ENCODE measurements at places on chromosomes 16 and 17.

GRCh38 chr17:77163001-77163400, 22.2 kb downstream of the SEC14L1 start:
- DNase-seq: no peak

DNA sequence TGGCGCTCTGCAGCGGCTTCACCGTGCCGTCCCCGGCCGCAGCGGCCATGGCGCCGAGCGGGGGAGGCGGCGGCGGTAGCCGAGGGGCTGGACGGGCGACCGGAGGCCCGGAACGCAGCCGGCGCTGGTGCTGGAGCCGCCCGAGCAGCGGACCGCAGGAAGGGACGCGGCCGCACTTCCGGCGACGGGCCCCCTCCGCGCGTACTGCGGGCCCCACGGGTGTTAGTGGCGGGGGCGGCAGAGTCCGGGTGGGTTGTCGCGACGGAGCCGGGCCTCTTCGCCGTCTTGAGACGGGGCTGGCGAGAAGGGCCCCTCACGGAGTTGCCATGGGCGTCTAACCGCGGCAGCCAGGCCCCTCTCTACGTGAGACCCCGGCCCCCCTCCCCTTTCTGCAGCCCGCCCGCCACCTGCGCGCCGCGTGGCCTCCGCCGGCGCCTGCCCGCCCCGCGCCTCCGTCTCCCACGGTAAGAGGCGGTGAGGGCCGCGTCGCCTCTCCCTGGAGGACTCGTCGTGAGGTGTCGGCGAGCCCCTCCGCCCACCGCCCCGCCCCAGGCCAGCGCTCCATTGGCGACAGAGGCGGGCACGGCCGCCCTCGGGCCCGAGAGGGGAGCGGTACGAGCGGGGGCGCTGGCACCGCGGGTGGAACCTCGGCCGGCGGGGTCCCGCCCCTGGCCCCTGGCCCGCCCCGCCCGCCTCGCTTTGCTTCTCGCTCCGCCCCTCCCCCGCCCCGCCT, at the start of the genes VPS9D1 and ZNF276:
VPS9D1 (minus strand) TSS at position 86 of the 733 bp plus-strand sequence; CDS start at position 49, 37 bp downstream.
ZNF276 (plus strand) TSS at position 725 of the 733 bp plus-strand sequence. CDS start 104 bp downstream, outside the sequence.
- DNase-seq: no peak

DNA sequence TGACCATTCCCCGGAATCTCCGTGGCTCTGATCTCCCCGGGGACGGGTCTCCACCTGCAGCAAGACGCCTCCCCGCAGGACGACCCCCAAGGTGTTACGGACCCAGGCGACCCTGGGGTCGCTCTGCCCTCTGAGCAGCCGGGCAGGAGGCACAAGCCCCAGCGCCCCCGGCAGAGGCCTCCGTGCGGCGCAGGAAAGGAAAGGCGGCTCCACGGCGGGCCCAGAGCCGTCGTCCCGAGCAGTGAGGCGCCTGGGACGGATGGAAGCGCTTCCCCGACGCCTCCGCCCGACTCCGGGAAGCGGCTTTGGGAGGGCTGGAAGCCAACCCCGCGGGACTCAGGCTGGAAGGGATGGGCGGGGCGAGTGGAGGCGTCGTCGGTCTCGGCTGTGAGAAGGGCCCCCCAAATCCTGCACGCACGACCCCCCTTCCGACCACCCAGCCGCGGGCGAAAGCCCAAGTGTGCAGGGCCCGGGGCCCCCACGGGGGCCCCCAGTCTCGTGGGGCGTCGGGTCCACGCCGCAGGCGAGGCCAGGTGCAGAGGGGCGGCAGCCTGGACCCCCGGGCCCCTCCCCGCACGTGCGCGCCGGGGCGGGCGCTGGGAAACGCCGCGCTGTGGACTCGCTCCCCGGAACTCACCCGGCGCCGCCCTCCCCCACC, 32.7 kb upstream of the RPH3AL start:
- no peak for DNase-seq

DNA sequence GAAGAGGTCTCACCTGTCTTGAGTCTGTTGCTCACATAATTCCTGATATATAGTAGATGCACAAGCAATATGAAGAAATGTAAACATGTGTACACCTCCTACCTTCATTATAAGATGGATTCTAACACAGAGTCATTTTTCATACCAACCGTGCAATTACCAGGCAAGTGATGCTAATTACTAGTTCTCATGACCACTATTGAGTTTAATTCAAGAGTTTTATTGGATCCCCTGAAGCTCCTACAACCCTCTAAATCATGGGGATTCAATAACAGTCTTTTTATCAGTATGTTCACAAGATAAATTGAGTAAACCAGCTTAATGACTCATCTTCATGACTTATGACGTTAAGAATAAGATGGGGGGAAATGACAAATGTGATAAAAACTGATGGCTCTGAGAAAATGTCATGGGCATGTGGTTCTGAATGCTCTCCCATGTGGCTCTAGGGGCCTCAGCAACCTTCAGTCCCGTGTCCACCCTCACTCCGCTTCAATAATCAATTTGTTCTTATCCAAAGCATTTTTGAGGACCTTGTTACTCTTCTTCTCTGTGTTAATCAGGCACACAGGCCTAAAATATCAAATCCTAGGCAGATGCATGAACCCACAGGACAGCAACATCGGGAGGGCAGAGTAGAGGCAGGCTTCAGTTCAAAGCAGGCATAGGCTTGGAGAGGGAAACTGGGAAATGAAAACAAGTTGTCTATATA, 42.8 kb downstream of the PRAC1 start:
- DNase-seq: no peak

DNA sequence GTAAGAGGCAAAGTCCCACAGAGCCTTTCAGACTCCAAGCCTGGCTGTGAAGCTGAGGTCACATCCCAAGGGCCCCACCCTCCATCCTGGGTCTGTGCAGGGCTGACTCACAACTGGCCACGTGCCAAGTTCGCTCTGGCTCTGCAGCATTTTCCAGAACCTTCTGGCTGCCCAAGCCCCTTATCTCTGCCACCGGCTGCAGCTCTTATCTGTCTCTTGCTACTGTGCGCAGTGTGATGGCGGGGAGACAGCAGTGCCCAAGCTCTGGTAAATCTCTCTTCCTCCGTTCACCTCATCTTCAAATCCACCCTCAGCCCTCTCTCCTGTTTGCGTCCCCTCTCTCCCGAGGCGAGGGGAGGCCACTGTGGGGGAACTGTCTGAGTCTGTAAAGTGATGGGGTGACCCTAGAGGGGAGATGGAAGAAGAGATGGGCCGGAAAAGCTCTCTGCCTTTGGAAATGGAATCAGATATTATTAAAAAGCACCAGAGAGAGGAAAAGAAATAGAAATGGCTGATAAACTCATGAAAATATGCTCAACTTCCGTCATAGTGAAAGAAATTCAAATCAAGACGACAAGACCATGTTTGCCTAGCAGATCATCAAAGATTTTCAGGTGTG, 162.7 kb upstream of the CDC42EP4 start:
- DNase-seq: no peak

DNA sequence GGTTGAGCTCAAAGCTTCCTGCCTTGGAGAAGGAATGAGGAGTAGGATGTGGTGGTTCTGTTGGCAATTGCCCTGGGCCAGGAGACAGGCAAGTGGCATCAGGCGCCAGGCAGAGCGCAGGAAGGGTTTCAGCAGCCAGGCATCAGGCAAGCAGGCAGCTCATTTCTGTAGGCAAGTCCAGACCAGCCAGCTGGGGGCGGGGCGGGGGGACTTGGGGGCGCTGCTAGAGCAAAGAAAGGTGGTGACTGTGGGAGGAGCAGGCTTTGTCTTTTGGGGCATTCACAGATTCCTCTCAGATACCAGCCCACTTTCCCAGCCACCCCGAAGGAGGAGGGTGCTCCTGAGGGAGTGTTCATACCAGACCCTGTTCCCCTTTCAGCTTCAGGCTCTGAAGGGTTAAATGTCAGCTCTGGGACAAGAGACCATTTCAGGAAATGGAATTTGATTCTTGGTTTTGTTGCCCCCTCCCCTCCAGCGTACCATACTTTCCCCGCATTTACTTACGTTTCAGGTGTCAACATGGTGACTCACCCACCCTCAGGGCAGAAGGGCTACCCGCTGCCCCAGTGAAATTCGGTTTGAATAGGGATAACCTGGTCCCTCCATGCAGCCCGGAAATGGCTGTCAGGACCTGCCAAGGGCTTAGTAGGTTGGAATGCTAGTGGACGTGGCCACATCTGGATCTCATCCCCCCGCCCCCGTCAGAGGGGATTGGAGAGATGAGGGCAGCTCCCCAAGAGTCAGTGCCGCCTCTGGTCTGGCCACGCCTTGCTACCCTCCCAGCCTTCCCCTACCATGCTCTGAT, 13.2 kb downstream of the NGFR start:
- no peak for DNase-seq

- no peak for DNase-seq
Measured at GRCh38 chr16:66572356-66572755, 6.1 kb downstream of the CMTM1 start.

DNA sequence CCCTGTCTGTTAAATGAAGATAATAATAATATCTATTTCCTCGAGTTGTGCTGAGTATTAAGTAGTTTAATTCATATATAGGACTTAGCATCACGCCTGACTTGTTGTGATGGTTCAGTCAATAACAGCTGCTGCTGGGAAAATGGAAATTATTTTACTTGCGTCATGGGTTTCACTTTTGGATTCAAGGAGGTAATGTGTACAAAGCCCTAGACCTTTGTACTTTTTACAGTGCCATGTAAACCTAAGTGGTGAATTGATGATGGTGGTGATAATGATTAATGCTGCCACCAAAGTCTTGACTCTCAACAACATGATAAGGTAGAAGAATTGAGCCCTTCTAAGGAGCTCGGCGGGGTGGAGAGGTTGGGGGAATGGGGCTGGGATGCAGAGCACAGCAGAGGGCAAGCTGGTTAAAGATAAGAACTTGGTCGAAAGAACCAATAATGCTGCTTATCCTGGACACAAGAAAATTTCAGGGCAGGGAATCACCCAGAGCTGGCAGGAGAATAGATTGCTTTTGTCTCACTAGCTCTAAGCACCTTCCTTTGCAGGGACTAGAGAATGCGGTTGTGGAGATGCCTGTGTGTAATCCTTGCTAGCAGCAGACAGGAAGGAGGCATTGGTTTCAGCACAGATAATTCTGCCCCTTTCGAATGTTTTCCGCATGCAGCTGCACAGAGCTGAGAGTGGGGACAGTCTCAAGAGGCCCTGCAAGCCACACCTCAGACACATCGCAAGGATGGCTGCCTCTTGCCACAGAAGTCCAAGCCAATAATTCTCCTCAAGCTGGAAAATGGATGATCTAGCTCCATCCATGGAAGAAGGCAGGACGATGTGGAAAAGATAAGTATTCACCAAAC, 187.1 kb downstream of the TMEM114 start:
- DNase-seq: no peak
